ENCODE measurements at places on chromosomes 6 and 20. TPM values are rescaled to one million over a fixed set of nuclear protein-coding genes. Genes with fewer than 3 reads are reported as not detected.

Gene SAMD3
- total RNA-seq: 9.6 TPM

Gene VPS52
- 39.0 TPM for total RNA-seq

Gene CST3
- 191 TPM for total RNA-seq

Gene UBE3D
- 9.2 TPM for total RNA-seq

Data from placental pericyte (primary cell).